HFF-Myc (cell line): ENCODE measurements at places on chromosomes 11 and 22.

DNA sequence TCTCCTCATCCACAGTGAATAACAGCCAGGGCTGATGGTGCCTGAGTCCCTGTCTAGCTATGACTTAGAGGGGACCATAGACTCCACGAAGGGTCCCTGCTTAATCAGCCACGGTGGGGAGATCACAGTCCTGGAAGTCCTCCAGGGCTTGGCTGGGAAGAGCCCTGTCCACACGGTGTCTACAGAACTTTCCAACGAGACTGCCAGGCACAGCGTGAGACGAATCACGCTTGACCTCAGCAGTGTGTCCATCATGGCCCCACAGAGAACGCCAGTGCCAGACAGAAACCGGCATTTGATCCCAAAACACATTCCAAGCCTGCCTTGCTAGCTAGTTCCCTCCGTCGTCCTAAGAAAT lies 143.4 kb downstream of the CRYBB2 start:
- no peak for DNase-seq

- DNase-seq: no peak
Observed at GRCh38 chr22:50104141-50104544, 14.3 kb downstream of the MOV10L1 start.

- DNase-seq: peak; percentile 52
Observed at GRCh38 chr11:62542750-62543567, 3.6 kb downstream of the AHNAK start.

GRCh38 chr22:40922484-40923303 lies 28.5 kb upstream of the RBX1 start:
- peak; percentile 69 for DNase-seq

- DNase-seq: no peak
Observed at GRCh38 chr11:33704240-33705002, 3.8 kb upstream of the C11orf91 start.

GRCh38 chr11:117090111-117090706 lies 8.0 kb downstream of the SIK3 start:
- no peak for DNase-seq

- DNase-seq: no peak
Observed at GRCh38 chr11:34870548-34871196, 45.5 kb downstream of the APIP start.

DNA sequence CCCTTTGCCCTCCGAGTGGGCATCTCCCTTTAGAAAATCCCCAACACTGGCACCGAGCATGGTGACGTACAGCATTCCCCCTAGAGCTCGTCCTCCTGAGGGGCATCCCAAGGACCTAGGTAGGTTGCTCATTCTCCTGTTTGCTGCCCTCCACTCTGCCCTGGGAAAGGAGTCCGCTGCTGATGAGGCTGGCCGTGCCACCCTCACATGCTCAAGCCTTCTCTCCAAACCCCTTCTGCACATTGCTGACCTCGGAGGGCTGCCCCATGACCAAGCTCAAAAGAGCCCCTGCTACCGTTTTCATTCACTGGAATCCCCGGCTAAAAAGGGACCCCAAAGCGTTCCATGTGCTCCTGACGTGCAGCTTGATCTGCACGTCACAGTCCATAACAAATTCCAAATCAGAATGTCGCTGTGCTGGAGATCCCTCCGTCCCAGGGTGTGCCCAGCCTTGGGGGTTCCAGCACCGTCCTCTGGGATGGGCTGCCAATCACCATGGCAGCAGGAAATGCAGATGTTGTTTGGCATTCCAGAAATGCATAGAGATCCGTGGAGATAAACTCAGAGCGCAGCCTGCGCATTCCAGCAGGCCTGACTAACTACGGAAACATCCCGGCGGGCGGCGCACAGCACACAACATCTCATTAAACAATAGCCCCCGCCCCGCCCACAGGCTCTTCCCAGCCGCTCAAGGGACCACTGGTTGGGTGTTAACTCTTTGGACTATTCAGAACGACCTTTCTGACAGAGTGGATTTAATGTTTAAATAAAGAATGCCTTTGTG lies 26.3 kb upstream of the GNB1L start:
- peak; percentile 91 for DNase-seq

GRCh38 chr22:18110194-18110953 lies at the start of gene TUBA8:
TSS of gene TUBA8 (plus strand) at chr22:18110809. CDS start at chr22:18110866, 57 bp downstream.
- no peak for DNase-seq
